Tibial nerve (tissue), 4 donors: ENCODE measurements at places on chromosomes 11 and 22.

- DNase-seq, result no peak
Measured at GRCh38 chr11:45374130-45374529, 88.0 kb upstream of the SYT13 start.

GRCh38 chr11:18791207-18791968 lies at the start of gene PTPN5:
Gene PTPN5, minus strand, starts transcription at chr11:18791798. Its CDS starts 19,840 bp downstream, at chr11:18771958.
- no peak for DNase-seq

DNA sequence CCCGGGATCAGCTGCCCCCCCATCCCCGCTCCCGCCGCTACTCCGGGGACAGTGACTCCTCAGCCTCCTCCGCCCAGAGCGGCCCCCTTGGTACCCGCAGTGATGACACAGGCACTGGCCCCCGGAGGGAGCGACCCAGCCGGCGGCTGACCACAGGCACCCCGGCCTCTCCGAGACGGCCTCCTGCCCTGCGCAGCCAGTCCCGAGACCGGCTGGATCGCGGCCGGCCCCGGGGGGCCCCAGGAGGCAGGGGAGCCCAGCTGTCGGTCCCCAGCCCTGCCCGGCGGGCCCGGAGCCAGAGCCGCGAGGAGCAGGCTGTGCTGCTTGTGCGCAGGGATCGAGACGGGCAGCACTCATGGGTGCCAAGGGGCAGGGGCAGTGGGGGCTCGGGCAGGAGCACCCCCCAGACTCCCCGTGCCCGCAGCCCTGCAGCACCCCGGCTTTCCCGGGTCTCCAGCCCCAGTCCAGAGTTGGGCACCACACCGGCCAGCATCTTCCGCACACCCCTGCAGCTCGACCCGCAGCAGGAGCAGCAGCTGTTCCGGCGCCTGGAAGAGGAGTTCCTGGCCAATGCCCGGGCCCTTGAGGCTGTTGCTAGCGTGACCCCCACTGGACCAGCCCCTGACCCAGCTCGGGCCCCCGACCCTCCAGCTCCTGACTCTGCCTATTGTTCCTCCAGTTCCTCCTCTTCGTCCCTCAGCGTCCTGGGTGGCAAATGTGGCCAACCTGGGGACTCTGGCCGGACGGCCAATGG lies 3.9 kb downstream of the RASL10A start:
- no peak for DNase-seq

- no peak for DNase-seq
Measured at GRCh38 chr11:119849872-119850271, 120.9 kb upstream of the NECTIN1 start.

GRCh38 chr11:57463671-57464538 lies 3.6 kb downstream of the RTN4RL2 start:
- no peak for DNase-seq

- DNase-seq, result no peak
Measured at GRCh38 chr22:37267661-37268413, 14.5 kb upstream of the CYTH4 start.

DNA sequence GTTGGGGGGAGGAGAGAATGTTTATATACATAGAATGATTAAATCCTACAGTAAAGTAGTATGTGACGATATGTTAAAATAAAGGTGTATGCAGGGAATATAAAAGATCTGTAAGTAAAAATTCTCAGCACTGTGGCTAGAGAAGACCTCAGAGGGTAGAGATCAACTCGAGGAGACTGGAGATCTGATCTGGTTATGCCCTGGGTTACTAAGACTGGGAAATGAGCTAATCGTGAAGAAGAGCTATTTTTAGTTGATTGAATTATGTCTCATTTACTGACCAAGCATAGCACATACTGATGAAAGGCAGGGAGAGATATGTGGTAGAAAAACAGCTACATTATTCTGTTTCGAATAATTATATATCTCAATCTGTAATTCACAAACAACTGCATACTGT lies 42.8 kb upstream of the ALKBH3 start:
- DNase-seq, result no peak

DNA sequence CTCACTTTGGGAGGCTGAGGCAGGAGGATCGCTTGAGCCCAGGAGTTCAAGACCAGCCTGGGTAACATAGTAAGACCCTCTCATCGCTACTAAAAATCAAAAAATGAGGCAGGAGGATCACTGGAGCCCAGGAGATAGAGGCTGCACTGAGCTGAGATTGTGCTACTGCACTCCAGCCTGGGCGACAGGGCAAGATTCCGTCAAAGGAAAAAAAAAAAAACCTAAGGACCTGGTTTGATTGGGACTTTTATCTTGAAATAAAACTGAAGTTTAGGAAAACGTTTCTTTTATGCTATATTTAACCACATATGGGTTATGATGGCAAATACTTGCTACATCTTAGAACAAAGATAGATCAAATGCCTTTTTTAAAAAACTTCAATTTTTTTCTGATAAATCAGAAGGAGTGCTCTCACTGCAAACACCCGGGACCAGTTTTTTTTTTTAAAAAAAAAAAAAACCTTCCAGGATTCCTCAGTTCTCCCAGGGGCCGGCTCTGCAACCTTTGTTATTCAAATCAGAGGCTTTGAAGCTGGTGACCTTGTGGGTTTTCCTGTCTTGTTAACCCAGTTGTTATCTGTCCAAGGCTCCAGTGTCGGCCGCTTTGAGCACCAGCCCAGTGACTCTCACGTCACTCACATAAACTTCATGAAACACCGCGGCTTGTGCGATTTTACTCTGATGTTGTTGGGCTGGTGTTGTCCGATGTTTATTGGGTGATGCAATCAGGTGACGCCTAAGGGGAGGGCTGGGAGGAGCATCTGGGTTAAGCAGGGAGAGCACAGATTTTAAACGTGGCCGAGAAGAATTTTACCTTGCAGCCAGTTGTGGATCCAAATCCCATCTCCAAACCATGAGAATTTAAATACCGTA lies 24.7 kb upstream of the SLC22A12 start:
- peak; percentile 54 for DNase-seq

DNA sequence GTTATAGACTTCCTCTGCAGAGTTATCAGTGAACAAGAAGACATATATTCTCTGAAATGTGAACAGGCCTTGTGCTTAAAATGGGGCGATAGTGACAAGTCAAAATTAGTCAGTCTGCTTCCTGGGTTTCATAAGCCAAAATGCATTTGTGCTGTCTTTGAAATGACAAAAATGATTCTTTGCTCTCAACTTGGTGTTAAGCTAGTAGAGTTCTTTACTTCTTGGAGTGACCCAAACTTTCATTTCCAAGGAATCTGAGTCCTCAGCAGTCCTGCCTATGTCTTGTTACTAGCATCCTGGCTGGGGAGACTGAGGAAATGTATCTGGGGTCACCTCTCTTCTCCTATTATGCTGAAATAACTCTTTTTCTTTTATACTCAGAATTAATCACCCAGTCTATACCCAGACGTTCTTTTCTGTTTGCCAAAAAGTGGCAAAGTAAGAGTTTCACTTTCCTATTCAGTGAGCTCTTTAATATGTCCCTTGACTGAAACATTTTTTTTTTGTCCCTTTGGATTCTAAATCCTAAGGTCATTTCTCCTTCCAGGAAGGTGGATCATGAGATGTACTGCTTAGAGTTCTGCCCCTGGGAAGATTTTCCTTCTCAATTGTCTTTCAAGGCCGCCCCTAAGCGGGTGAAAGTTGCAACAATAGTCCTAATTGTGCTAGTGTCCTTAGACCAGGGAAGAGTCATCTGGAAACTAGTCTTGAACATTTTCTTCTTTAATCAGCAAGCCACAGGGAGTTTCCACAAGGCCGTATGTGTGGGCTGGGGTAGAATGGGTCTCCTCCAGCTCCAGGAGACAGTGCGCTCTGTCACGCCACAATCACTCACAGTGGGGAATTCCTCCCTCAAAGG lies 53.0 kb upstream of the RDX start:
- DNase-seq, result no peak

- no peak for DNase-seq
Measured at GRCh38 chr22:35452351-35452781, 52.4 kb downstream of the MCM5 start.

- DNase-seq, result no peak
Measured at GRCh38 chr22:21612858-21613257, 17.0 kb downstream of the YDJC start.

- no peak for DNase-seq
Measured at GRCh38 chr11:27002838-27003237, 8.9 kb downstream of the FIBIN start.

DNA sequence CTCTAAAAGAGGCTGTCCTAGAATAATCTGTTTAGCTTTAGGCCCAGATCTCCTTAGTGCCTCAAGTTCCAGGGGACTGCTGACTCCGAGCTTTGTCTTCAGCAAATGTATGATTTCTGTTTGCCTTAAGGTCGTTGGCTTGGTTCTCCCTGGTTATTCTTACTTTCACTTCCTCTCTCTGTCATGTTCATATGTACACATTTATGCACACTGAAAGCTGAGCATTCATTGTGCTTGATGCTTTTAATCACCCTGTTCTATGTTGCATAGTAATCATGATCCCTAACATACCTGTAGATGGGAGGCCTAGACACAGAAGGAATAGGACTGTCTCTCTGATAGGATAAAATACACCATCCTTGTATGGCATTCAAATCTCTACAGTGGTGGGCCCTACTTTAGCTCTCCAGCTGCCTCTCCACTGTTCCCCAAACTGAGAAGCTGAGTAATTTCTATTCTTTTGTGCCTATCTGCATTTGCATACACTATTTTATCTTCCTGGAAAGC lies 7.2 kb downstream of the PPFIBP2 start:
- no peak for DNase-seq

GRCh38 chr11:121132211-121132976 lies 31.4 kb downstream of the TECTA start:
- DNase-seq, result no peak

DNA sequence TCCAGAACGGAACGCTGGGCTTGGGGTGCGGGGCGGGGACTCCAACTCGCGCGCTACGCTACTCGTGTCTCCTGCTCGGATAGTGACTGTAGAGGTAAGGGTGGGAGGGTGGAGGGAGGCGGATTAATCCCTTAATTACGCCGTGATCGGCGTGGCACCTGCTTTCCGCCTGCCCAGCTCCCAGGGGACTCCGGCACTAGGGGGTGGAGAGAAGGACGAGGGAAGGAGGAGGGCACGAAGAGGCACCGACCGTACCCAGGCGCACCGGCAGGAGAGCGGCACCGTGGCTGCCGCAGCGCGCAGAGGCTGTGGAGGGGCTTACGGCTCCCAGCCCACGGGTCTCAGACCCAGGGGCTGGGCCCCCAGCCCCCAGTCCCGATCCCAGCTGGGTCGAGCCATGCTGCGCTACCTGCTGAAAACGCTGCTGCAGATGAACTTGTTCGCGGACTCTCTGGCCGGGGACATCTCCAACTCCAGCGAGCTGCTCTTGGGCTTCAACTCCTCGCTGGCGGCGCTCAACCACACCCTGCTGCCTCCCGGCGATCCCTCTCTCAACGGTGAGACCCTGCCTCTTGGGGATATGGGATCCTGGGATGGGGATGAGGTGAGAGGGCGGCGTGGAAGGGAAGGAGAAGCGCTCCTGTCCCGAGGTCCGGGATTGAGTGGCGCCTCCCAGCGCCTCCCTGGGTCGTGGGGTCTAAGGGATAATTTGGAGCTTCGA lies at the start of gene ROBO3:
ROBO3 (plus strand) TSS at position 252 of the 721 bp plus-strand sequence; CDS start at position 398, 146 bp downstream.
- no peak for DNase-seq

DNA sequence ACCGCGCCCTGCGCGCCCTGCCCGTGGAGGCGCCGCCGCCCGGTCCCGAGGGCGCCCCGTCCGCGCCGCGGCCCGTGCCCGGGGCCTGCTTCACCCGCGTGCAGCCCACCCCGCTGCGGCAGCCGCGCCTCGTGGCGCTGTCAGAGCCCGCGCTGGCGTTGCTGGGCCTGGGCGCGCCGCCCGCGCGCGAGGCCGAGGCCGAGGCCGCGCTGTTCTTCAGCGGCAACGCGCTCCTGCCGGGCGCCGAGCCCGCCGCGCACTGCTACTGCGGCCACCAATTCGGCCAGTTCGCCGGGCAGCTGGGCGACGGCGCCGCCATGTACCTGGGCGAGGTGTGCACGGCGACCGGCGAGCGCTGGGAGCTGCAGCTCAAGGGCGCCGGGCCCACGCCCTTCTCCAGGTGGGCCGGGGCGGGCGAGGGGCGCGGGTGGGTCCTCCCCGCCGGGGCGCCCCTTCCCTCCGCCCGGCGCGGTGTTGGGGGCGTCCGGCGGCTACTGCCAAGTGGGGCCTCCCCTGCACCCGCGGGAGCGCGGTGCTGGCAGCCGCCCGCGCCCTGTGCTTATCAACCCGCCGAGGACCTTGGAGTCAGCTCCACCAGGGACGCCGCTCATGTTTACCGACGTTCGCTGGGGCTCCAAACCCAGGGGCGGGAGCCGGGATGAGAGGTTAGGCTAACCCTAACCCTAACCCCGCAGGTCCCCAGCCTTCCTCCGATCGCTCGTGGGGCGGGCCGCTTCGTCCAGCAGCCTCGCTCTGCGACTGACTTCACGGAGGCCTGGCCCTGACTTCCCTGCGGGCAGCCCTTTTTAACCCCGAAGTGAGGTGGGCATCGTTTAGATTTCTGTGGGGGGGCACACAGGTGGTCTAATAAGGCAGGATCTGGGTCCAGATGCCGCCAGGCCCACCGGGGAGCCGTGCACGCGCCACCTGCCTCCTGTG lies 649 bp downstream of the SELENOO start:
- DNase-seq, result no peak

DNA sequence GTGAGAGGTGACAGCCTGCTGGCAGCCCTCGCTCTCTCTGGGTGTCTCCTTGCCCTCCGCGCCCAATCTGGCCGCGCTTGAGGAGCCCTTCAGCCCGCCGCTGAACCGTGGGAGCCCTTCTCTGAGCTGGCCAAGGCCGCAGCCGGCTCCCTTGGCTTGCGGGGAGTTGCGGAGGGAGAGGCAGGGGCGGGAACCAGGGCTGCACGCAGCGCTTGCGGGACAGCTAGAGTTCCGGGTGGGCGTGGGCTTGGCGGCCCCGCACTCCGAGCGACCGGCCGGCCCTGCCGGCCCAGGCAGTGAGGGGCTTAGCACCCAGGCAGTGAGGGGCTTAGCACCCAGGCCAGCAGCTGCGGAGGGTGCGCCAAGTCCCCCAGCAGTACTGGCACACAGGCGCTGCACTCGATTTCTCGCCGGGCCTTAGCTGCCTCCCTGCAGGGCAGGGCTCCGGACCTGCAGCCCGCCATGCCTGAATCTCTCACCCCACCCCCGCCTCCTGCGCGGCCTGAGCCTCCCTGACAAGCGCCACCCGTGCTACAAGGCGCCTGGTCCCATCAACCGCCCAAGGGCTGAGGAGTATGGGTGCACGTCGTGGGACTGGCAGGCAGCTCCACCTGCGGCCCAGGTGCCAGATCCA lies 1526.1 kb downstream of the FAM181B start:
- no peak for DNase-seq

GRCh38 chr11:65021003-65021402 lies 6.2 kb upstream of the SNX15 start:
- DNase-seq, result no peak

DNA sequence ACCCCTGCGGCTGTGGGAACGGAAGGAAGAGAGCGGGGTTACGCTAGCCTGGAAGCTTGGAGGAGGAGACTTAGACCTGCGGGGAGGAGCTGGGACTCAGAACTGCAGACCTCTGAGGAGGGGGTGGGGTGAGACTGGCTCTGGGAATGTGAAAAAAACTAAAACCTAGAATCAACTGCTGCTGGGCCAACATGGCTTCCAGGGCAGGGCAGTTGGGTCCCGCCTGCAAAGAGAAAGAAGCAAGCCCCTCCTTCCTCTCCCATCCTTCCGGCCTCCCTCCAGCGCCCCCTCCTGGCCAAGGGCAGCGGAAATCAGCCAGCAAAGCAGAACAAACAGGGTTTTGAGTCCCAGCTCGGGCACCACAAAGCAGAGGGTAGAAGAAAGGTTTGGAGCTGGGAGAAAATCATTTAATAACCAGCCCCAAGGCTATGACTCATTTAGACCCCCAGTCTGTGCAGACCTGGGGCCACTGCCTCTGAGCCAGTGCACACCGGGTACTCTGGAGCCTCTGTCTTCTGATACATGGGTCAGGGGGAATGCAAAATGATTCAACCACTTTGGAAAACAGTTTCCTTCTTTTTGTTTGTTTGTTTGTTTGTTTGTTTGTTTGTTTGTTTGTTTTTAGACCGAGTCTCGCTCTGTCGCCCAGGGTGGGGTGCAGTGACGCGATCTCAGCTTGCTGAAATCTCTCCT lies 7.3 kb upstream of the NCF4 start:
- DNase-seq, result no peak
